PC-3 (cell line): ENCODE measurements at places on chromosomes 1 and 21. TPM values are rescaled to one million over a fixed set of nuclear protein-coding genes. Genes with fewer than 3 reads are reported as not detected.

- H3K27ac ChIP-seq, result no peak overlapping the region
- peak overlapping the region; percentile 85 for H3K4me3 ChIP-seq
- no peaks in the 10 kb centered on the region for H3K36me3 ChIP-seq
- H3K27me3 ChIP-seq, result peaks cover 5% of the 10 kb centered on the region; the same call in 1 of the 2 replicates
These were observed 430 bp downstream of the BTG2 start for GRCh38 chr1:203305809-203306088.

GRCh38 chr1:48222501-48223242, at the start of gene SLC5A9:
Gene SLC5A9, plus strand, starts transcription at chr1:48222716. Its CDS starts 21 bp downstream, at chr1:48222737.
- no peak within 1 kb of the TSS for H3K4me3 ChIP-seq
- no peaks in the 10 kb centered on the region for H3K36me3 ChIP-seq
- H3K4me1 ChIP-seq, result no peaks in the 10 kb centered on the region
- H3K27me3 ChIP-seq, result no peaks in the 10 kb centered on the region; the same call in 1 of the 2 replicates
- DNase-seq, result no peak

Gene DFFA
- 46.7 and 52.0 TPM in 2 replicates for total RNA-seq

Gene CORT
- total RNA-seq, result 1.2 TPM in 1 of 2 replicates, not detected in the other

- no peak overlapping the region for H3K27ac ChIP-seq
- no peaks in the 10 kb centered on the region for H3K27me3 ChIP-seq
- DNase-seq, result no peak
- H3K4me3 ChIP-seq, result no peak overlapping the region
- H3K4me1 ChIP-seq, result no peaks in the 10 kb centered on the region
- H3K36me3 ChIP-seq, result no peaks in the 10 kb centered on the region
These were observed 36.5 kb downstream of the ARHGEF10L start for GRCh38 chr1:17575797-17576518.

Gene FAM43B
- total RNA-seq, result 0.11 TPM in 1 of 2 replicates, not detected in the other

Gene GSTM4
- total RNA-seq, result 24.0 and 25.9 TPM in 2 replicates

Gene DIP2A
- total RNA-seq, result 23.7 and 33.6 TPM in 2 replicates

Gene GLIS1
- 1.7 and 2.6 TPM in 2 replicates for total RNA-seq

DNA sequence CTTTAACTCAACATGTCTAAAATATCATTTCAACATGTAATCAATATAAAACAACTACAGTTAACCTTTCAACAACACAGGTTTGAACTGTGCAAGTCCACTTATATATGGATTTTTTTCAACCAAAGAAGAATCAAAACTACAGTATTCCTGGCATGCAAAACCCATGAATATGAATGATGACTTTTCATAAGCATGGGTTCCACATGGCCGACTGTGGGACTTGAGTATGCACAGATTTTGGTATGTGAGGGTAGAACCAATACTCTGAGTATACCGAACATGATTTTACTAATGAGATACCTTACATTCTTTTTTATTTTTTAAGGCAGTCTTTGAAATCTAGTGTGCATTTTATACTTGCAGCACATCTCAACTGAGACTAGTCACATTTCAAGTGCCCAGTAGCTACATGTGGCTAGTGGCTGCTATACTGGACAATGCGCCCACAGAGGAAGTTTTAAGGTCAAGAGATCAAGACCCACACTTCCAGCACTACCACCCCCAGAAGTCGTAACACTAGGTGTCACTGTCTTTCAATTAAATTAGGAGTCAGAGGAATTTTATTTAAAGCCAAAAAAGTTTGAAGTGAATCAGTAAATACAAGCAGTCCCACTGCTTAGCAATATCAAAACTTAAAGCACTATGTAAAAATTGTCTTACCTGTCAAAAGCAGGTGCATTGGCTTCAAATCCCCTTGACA, 40.0 kb downstream of the SYNJ1 start:
- DNase-seq, result no peak
- H3K4me3 ChIP-seq, result no peak overlapping the region
- no peak overlapping the region for H3K27ac ChIP-seq
- H3K4me1 ChIP-seq, result no peaks in the 10 kb centered on the region
- no peaks in the 10 kb centered on the region for H3K27me3 ChIP-seq
- 0 out of 2 replicates have a peak, but pooled peaks cover 9% of the 10 kb centered on the region for H3K36me3 ChIP-seq

Gene TDRD5
- total RNA-seq, result not detected in 2 replicates

DNA sequence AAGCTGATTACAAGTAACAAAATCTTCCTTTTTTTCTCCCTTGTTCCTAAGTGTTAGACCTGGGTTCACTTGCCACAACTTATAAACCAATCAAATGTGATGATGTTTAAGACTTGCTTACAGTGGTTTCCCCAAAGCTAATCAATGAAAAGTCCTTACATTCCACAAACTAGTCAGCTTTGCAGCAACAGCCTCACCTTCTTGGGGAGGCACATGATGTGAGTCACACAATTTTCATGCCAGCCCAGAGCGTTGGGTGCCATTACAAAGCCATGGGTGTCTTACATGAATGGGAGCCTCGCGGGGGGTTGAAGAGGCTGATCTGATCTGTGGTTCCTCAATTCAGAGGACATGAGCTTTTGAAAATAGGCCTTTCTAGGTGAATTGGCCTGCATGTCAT, 91.6 kb upstream of the UBE2U start:
- no peaks in the 10 kb centered on the region for H3K36me3 ChIP-seq
- H3K27me3 ChIP-seq, result no peaks in the 10 kb centered on the region
- H3K4me3 ChIP-seq, result no peak overlapping the region
- peaks cover 10% of the 10 kb centered on the region for H3K4me1 ChIP-seq
- no peak overlapping the region for H3K27ac ChIP-seq
- no peak for DNase-seq

DNA sequence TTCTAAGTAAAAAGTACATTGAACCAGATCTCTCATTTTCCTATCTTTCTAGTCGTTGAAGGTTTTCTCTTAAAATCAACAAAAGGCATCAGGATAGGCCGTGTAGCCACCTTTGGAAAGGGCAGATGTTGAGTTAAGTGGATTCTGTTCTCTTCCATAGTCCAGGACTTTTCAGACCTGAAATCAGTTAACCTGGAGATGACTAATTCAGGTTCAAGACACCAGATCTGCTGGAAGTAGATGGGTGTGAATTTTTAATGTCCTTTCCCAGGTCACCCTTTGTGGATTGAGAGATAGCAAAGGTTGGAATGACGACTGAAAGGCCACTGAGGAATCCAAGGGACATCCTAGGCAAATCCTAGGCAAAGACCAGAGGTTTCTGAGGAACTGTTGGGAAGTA, 172.8 kb downstream of the DHRS3 start:
- no peaks in the 10 kb centered on the region for H3K4me1 ChIP-seq
- H3K27ac ChIP-seq, result no peak overlapping the region
- 0 out of 2 replicates have a peak, but pooled peaks cover 4% of the 10 kb centered on the region for H3K36me3 ChIP-seq
- no peak for DNase-seq
- no peaks in the 10 kb centered on the region for H3K27me3 ChIP-seq

DNA sequence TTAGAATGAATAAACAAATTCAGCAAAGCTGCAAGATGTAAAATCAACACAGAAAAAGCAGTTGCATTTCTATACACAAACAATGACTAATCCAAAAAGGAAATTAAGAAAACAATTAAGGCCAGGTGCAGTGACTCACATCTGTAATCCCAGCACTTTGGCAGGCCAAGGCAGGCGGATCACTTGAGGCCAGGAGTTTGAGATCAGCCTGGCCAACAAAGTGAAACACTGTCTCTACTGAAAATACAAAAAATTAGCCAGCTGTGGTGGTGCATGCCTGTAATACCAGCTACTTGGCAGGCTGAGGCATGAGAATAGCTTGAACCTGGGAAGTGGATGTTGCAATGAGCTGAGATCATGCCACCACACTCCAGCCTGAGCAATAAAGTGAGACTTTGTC, 22.3 kb downstream of the THEM4 start:
- peak overlapping the region; percentile 69 for H3K27ac ChIP-seq
- no peak overlapping the region for H3K4me3 ChIP-seq
- peak; percentile 88 for DNase-seq
- H3K36me3 ChIP-seq, result no peaks in the 10 kb centered on the region; the same call in 1 of the 2 replicates
- no peaks in the 10 kb centered on the region for H3K27me3 ChIP-seq

- H3K4me1 ChIP-seq, result no peaks in the 10 kb centered on the region
- H3K27me3 ChIP-seq, result no peaks in the 10 kb centered on the region
- H3K36me3 ChIP-seq, result peaks cover 39% of the 10 kb centered on the region; the same call in 1 of the 2 replicates
- no peak for DNase-seq
- no peak overlapping the region for H3K27ac ChIP-seq
- no peak overlapping the region for H3K4me3 ChIP-seq
These were observed 26.1 kb upstream of the PSMG1 start for GRCh38 chr21:39209334-39209688.

- no peak overlapping the region for H3K27ac ChIP-seq
- H3K36me3 ChIP-seq, result no peaks in the 10 kb centered on the region
- no peak for DNase-seq
- H3K4me1 ChIP-seq, result no peaks in the 10 kb centered on the region
These were observed 6.3 kb upstream of the TTC34 start for GRCh38 chr1:2807678-2808385.

GRCh38 chr1:84969489-84970250, 27.2 kb downstream of the MCOLN2 start:
- H3K27ac ChIP-seq, result no peak overlapping the region
- H3K27me3 ChIP-seq, result no peaks in the 10 kb centered on the region
- no peak for DNase-seq
- H3K4me1 ChIP-seq, result no peaks in the 10 kb centered on the region
- H3K4me3 ChIP-seq, result no peak overlapping the region
- no peaks in the 10 kb centered on the region for H3K36me3 ChIP-seq
